ENCODE measurements at places on chromosomes 4 and X.

DNA sequence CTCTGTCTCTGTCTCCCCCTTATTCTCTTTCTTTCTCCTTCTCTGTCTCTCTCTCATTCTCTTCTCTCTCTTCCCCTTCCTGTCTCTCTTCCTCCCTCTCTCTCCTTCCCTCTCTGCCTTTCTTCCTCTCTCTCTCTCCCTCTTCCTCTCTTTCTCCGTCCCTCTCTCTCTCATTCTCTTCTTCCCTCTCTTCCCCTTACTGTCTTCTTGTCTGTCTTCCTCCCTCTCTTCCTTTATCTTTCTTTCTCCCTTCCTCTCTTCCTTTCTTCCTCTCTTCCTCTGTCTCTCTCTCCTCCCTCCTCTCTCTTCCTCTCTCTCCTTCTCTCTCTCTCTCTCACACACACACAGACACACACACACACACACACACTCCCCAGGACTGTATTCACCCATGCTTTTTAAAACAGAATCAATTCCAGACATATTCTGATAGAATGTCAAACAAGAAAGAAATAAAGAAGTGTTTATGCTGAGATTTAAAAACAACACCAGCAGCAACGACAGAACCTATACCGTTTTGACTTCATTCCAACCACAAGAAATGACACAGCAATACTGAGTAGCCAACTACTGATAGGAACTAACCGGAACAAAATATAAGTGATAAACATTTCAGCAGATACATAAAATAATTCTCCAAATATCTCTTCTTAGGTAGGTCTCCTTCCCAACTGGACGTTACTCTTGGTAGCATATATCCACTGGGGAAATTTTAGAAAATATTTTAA is 296.7 kb downstream of the ASMT start:
- no peak for DNase-seq

DNA sequence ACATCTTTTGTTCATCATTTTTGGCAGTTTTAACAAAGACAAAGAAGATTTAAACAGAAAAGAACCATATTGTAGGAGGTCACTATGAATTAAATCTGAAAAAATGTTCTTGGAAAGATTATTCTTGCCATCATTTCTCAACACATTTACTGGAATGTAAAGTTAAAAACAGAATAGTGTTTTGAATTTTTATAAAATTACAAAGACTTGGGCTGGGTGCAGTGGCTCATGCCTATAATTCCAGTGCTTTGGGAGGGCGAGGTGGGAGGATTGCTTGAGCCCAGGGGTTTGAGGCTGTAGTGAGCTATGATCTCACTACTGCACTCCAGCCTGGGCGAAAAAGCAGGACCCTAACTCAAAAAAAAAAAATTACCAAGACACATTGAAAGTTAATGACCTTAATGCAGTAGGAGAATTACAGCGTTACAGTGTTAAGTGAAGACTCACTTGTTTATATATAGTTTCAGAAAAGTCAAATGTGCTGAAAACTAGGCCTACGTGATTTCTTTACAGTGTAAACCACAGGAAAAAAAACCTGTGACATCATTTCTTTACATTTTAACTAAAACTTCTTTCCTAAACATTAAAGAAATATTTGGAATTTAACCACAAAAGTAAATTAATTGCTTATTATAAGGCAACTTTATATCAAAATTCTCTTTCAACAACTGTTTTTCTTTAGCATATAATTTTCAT is 7.9 kb downstream of the FAM13A start:
- DNase-seq, result no peak

DNA sequence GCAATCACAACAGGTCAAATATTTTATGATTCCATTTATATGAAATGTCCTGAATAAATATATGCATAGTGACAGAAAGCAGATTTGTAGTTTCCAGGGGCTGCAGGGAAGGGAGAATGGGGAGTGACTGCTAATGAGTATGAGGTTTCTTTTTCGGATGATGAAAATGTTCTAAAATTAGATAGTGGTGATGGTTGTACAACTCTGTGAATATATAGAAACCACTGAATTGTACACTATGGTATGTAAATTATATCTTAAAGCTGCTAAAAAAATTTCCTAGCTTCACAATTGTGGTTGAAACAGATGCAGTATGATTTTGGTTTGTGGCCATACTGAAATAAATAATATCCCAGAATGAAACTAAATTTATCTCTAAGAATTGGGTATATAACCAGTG is 12.9 kb upstream of the IL2 start:
- no peak for DNase-seq

DNA sequence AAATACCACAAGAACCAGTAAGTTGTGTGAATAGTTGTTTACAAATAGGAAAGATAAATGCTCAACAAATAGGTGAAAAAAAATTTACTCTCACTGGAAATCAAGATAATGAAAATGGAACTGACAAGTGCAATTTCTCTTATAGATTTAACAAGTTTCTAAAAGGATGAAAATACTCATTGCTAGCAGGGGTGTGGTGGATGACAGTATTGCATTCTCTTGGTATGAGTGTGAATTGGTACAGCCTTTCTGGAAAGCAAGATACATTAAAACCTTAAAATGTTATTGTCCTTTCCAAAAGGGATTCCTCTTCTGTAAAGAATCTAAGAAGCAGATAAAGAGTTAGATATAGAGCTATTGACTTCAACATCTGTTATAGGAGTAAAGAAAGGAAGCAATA is 240.0 kb upstream of the RPS6KA3 start:
- DNase-seq, result no peak

DNA sequence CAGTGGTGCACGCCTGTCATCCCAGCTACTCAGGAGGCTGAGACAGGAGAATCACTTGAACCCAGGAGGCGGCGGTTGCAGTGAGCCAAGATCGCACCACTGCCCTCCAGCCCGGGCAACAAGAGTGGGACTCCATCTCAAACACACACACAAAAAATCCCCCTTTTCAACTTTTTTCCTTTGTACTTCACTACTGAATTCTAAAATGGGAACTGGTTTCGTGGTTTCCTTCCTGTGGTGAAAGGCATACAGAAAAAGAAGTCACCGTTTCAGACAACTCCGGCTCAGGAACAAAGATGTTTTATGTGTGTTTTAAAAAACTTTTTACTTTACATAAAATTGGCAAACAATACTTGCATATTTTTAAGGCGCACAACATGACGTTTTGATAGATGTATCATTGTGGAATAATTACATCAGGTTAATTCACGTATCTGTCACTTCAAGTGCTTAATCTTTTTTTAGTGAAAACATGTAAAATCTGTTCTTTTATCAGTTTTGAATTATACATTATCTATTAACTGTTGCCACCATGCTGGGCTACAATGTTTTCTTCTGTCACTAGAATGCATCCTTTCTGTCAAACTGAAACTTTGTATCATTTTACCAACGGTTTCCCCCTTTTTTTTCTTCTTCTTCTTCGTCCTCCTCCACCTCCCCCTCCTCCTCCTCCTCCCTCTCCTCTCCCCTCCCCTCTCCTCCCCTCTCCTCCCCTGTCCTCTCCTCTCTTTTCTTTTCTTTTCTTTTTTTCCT is 186.0 kb downstream of the CRLF2 start:
- DNase-seq, result no peak

GRCh38 chr4:15042529-15043167 is 40.4 kb downstream of the CPEB2 start:
- no peak for DNase-seq
